ENCODE measurements at places on chromosomes 7 and 10.

- DNase-seq: no peak
Observed at GRCh38 chr10:99976886-99977665, 32.7 kb downstream of the DNMBP start.

DNA sequence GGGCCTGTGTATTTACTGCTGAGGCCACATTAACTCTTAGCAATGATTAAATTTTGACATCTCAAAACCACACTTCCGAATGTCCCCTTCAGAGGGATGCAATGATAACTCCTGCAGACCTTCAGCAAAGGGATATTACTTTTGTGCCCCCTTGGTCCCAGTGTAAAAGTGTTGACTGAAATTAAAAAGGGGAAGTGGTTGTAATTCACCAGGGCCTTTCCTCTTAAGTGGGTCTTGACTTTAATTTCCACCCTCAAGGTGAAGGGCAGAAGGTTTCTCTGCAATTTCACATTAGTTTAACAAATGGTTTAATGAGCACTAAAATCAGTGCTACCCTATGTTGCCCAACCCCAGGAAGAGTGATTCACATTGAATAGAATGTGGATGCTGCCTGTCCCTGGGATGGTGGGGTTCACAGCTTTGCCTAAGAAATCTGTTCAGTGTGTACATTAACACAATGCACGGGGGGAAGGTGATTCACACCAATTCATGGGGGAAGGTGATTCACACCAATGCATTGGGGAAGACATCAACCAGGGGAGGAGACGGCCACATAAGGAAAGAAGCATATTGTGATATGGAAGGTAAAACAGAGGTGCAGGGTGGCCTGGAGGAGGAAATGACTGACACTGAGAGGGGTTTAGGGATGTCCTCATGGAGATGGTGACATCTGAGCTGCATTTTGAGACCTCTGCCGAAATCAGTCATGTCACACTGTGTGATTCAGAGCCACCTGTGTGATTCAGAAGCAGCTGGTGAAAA, 19.4 kb upstream of the TNS3 start:
- no peak for DNase-seq

DNA sequence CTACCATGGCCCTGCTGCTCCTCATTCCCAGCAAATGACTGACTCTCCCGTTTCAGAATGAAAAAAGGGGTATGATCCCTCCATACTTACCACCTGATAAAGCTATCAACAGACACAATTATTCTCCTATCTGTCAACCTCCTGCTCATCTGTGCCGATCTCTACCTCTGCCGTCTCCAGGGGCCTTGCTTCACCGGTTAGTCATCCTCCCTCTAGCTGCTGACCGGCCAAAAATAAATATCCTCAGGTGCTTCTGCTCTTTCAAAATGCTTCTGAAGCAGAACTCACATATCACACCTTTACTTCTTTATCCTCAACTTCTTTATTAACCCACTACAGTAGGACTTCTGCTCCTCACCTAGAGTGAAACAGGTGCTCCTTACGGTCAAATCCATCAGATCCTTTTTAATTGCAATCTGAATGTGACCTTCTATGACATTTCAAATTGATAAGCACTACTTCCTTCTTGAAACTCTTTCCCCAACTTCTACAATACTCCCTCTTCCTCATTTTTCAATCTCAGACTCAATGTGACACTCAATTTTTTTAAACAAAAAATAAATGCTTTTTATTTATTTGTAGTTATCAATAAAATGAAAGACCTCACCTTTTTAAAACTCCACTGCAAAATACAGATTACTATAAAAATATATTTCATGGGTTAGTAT, 63.2 kb downstream of the LMBR1 start:
- no peak for DNase-seq

DNA sequence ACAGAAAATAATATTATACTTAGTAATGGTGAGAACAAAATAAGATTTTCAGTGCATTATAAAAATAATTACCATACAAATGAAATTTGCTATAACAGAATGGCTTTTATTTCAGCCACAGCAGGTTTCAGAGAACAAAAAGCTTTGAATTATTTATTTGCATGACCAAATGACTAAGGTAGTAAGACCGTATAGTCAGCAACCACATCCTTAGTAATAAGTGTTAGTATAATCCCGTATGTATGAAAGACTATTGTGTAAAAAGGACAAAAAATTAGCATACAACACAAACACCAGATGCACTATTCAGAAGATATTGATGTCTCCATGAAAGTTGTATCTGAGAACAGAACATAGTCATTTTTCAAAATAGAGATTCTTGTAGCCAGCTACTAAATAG, 12.2 kb downstream of the PDZD8 start:
- no peak for DNase-seq

GRCh38 chr10:72292223-72292691, 18.5 kb downstream of the DDIT4 start:
- no peak for DNase-seq
